Thoracic aorta (tissue), 2 donors: ENCODE measurements at places on chromosomes 6 and 20. TPM values are rescaled to one million over a fixed set of nuclear protein-coding genes. Genes with fewer than 3 reads are reported as not detected.

DNA sequence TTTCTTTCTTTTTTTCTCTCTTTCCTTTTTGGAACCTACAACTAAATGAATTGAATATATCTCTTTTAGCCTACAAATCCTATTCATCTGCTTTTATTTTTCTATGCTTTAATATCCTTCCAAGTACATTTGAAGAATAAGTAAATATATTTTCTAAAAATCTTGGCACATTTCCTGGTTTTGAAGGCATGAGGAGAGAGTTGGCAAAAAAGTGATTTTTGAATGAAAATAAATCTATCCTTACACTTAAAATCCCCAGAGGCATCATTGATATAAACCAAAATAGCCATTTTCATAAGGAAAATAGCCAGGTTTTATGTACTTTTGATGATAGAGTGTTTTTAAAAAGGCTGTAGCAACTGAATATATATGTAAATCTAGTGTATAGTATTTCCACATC, 69.0 kb downstream of the SAMD5 start:
- no peak for DNase-seq

DNA sequence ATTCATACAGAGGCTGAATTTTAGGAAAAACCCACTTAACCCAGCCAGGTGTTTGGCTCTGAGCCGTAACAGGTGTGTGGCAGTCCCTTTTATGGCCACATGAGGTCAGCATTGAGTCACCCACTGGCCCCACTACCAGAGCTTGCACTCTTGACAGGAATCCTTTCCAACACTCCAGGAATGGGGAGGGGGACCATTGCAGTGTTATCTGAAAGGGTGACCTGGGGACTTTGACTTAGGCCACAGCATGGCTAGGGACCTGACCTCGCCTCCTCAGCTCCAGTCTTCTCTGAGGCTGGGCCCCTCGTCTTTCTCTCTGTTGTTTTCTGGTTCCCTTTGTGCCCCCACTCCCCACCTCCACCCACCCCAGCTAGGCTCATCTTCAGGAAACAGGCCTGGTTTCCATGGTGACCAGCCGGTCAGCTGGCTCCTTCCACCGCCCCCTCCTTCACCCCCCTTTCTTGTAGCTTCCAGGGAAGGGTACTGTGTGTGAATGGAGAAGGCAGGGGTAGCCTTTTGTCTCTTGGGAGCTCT, 2.1 kb upstream of the TMEM151B start:
- no peak for DNase-seq

- DNase-seq: no peak
Observed at GRCh38 chr20:62651285-62652021, 9.2 kb downstream of the SLCO4A1 start.

GRCh38 chr6:138863321-138863720, 67.4 kb downstream of the ECT2L start:
- no peak for DNase-seq

- DNase-seq: no peak
Observed at GRCh38 chr20:61186771-61187472, 65.1 kb upstream of the CDH4 start.

DNA sequence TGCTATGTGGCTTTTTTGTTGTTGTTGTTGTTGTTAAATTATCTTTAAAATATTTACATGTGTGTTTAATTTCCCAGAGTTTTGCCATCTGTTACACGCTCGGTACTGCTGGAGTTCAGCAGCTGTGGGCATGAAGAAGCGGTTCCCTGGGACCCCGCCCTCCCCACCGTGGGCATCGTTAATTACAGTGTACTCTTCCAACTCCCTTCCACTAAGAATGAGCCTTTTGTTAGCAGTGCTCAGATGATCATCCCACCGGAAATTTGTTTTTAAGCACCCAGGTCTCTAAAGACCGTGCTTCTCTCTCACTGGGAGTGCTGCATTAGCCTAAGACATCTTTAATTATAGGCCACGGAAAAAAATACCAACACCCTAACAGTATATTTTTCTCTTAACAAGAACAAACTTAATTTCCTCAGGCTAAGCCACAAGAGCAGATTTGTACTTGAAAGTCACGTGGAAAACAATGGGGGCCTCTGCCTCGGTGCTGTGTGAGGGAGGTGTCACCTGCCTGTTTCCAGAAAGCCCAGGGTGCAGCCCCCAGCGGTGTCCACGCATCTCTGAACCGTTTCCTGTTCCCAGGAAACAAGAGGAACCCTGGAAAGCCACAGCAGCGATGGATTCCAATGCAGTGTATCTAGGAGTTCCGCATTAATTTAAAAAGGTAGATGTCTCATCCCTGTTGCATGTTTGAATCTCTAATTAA, 113.3 kb upstream of the FRMD1 start:
- no peak for DNase-seq

DNA sequence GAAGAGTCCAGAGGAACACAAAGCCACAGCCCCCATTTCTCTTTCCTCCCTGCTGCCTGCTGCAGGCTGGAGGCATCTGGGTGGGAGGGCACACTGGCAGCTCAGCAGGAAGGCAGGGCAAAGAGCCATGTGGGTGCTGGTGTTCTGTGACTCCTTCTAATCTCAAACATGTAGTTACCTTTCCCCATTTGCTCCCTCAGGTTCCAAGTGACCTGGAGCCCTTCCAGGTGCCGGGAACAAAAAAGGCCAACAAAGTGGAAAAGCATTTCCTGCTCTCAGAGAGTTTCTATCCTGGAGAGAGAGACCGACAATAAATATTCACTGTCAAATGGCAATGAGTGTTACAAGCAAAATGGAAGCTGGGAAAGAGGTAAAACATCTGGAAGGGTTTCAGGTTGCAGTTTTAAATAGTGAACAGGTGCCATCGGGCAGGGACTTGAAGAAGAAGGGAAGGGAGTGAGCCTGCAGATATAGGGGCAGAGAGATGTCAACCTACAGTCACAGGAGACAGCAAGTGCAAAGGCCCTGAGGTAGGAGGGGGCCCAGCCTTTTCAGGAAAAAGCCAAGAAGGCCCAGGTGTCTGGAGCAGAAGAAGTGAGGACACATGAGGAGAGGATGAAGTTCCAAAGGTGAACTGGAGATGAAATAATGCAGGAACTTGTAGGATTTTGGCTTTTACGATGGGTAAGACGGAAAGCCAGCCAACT, 43.6 kb upstream of the IYD start:
- no peak for DNase-seq

The SOX18 gene
- total RNA-seq: 15.3 TPM
